ENCODE measurements at places on chromosomes 2 and 18.

DNA sequence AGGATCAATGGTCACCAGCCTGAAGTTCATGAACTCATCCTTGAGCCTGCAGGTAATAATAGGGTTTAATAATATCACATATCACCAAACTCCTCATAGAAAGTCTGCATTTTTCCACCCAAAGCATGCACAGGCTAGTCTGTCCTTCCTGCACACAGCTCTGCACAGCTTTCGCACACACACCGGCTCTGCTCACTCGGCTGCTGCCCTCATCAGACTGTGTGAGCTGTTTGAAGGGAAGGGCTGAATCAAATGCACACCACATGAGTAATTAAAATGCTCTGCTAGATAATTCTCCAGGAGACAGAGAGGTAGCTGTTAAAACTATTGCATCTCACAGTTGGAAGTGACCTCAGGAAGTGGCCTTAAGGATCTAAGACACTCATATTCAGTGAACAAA, 108.4 kb upstream of the YPEL5 start:
- DNase-seq = no peak

- DNase-seq = no peak
Measured at GRCh38 chr2:233799716-233800115, 21.6 kb downstream of the MROH2A start.

DNA sequence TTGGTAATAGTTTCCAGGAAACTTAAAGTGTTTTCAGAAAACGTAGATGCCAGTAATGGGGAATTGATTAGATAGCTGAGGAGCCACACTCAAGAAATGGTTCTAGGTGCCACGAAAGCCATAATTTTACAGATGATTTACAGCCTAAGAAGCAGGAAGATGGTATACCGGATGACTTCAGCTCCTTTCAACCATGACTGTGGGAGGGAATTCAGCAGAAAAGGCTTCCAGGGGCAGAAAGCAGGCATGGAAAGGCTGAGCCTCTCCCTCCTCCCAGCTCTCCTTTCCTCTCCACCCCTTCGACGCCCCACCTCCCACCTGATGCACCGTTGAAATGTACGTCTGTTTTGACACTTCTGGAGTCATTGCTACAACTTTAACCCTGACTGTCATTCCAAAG, 68.6 kb upstream of the SMIM21 start:
- DNase-seq = no peak

GRCh38 chr18:56565046-56565445, 73.3 kb downstream of the TXNL1 start:
- DNase-seq = no peak

GRCh38 chr2:128037649-128038048, 9.8 kb upstream of the SAP130 start:
- DNase-seq = no peak

- no peak for DNase-seq
Measured at GRCh38 chr2:241873081-241873802, 3.7 kb downstream of the RTP5 start.

DNA sequence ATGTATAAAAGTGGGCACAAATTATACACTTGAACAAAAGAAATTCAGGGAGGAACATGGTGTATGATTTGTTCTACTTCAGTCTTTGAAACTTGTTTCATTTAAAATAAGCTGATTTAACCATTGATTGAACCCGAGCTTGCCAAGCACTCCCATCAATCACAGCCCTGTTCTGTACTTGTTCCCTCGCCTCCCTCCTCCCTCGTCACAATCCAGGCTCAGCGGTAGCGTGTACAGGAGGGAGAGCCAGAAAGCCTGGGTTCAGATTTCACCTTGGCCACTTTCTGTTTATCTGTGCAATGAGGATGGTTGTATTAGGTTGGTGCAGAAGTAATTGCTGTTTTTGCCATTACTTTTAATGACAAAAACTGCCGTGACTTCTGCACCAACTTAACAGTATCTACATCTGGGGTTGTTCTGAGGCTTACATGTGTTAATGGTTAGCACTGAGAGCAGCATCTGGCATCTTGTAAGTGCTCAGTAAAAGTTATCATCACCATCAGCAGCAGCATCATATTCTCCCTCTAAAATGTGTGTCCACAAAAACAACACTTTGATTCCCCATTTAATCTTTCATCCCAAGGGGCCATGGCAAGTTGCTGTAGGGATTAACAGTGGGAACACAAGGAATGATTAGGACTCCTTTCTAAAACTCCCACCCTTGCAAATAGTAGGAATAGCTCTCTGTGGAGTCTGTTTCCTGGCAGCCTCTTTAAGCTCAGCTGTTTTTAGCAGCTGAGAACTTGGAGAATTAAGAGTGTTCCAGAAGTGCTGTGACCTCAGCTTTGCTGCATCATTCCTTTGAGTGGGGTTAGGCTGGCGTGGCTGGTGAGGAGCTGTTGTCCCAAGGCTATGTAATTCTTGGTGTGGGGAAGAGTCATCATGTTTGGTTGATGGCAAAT, 4.7 kb downstream of the DPYSL5 start:
- DNase-seq = no peak

- DNase-seq = no peak
Measured at GRCh38 chr2:84640411-84640810, 124.1 kb downstream of the DNAH6 start.

DNA sequence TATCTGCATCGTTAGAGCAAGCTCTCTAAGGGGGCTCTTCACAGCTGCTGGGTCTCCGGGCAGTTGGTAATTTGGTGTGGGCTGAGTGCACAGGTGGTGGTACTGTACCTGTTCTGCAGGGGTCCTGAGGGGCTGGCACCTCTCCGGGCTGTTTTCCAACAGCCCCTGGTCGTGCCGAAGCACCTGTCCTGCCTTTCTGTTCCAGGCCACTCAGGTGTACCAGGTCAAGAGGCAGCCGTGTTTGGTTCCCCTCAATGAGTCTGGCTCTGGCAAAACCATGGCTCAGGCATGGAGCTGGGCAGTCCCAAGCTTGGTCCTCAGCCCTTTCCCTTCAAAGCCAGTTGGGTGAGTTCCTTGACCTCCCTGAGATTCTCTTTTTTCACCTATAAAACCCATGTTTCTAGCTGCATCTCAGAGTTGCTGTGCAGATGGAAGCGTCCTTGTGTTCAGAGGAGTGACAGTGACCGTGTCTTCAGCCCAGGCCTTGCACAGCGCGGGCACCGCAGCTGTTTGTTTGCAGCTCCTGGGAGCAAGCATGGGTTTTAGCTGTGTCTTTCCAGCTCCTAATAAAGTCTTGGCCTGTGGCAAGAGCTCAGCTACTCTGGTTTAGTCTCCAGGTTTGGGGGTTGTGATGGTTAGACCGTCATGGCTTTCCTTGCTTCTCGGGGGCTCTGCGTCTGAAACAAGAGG, 110.9 kb downstream of the GLI2 start:
- no peak for DNase-seq

GRCh38 chr18:70276416-70277191, 12.2 kb upstream of the SOCS6 start:
- no peak for DNase-seq

GRCh38 chr2:139495851-139496250, 715.7 kb upstream of the NXPH2 start:
- no peak for DNase-seq

GRCh38 chr18:49560277-49560623, 1.6 kb upstream of the LIPG start:
- no peak for DNase-seq

DNA sequence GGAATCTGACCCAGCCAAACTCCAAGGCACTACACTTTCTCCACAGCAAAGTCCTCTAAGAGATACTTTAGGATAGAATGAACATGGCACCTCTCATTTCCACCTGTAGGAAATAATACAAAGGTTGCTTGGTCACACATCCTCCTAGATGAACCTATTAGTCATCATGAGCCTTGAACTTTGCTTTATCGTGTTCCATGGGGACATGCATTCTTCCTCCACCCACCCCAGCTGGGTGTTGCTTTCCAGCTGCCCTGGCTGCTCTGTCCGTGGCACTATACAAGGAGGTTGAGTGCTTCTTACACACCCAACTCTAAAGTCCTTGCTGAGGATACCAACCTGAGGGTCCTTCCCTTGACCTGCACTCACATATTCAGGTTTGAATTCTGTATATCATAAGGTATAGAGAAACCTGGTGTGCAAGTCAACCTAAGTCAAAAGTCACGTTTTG, 52.7 kb downstream of the SPRED2 start:
- no peak for DNase-seq

GRCh38 chr2:172455121-172455515, 27.7 kb downstream of the ITGA6 start:
- no peak for DNase-seq

- DNase-seq = no peak
Measured at GRCh38 chr2:207796585-207797350, 27.1 kb upstream of the FZD5 start.

GRCh38 chr2:160868891-160869290, 291.3 kb upstream of the TANK start:
- no peak for DNase-seq

GRCh38 chr2:150545916-150546315, 58.4 kb upstream of the RND3 start:
- no peak for DNase-seq
